Frontal cortex (tissue), 4 donors: ENCODE measurements at places on chromosomes 6 and 20.

- DNase-seq = no peak
These were observed 404.4 kb upstream of the GJE1 start for GRCh38 chr6:141728330-141728729.

GRCh38 chr6:125843593-125843992 lies 52.8 kb downstream of the NCOA7 start:
- no peak for DNase-seq

GRCh38 chr6:75283907-75284631 lies 523 bp downstream of the TMEM30A start:
- no peak for DNase-seq

GRCh38 chr20:60327971-60328660 lies 369.9 kb downstream of the CDH26 start:
- no peak for DNase-seq

DNA sequence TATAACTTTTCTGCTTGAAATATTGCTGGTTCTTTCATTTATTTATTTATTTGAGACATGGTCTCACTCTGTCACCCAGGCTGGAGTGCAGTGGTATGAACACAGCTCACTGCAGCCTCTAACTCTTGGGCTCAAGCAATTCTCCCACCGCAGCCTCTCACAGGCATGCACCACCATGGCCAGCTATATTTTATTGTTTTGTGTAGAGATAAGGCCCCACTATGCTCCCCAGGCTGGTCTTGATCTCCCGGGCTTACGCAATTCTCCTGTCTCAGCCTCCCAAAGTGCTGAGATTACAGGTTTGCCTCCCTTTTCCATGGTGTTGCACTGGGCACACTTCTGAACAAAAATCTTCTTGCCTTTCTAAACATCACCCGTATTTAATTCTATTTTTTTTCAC lies 39.1 kb upstream of the RNGTT start:
- no peak for DNase-seq

DNA sequence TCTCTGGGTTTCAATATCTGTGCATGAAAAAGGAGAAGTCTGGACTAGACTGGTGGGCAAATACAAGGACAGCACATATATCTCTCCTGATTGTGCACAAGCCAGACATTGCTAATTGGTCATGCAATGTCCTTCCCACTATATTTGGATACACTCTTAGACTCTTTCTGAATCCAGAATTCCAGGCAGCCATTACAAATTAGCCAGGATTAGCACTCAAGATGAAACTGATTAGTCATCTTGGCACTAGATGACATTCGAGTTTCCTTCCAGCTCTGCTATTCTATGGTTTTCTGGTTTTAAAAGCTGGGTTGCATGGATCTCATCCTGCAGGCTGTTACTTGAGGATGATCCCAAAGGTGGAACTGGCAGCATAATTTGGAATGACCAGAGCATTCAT lies 73.2 kb downstream of the SCP2D1 start:
- DNase-seq = no peak

GRCh38 chr6:113447088-113447831 lies 409.9 kb upstream of the MARCKS start:
- no peak for DNase-seq

- no peak for DNase-seq
These were observed 30.3 kb downstream of the TRMT11 start for GRCh38 chr6:126016591-126016990.

DNA sequence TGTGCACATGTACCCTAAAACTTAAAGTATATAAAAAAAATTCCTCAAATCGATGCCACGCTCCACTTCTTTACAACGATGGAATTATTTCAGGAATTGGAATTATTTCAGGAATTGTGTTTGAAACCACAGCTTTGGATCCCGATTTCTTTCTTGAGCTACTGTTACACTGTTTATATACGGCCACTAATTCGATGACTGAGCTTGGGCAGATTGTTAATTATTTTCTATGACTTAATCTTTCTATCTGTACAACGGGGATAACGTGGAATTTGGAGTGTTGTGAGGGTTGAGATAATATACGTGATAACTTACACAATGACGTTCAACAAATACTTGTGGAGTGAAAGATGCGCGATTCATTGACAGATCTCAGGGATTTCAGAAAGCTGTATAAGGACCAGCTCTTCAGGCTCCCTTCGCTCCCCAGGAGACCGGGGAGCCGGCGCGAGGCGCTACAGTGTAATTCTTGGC lies 171.3 kb downstream of the SLC16A10 start:
- no peak for DNase-seq

- no peak for DNase-seq
These were observed 94.7 kb downstream of the ANKRD6 start for GRCh38 chr6:89527634-89528033.

GRCh38 chr6:12804952-12805645 lies 88.5 kb downstream of the PHACTR1 start:
- DNase-seq = no peak

DNA sequence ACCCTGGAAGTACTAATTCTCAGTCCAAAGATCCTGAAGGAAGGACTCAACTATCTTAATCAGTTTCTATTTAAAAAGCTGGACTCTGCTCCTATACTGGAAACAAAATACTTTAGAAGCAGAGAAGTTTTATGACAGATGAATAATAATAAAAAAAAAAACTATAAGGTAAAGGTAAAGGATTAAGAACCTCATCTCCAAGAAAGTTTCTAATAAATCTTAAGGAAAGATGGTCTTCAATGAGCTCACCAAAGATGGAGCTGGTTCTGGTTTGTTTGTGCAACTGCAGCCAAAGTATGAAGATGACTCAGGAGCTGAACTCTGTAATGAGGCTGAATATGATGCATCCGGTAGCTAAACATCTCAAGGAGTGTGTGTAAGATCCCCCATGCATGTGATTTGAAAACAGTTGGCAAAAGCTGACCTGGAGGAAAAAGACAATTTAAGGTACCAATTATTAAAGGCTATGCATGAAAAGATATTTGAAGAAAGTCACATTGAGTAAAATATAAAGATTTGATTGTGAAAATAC lies 25.2 kb downstream of the MED23 start:
- no peak for DNase-seq

- DNase-seq = no peak
These were observed 72.4 kb downstream of the GPX5 start for GRCh38 chr6:28597924-28598722.

DNA sequence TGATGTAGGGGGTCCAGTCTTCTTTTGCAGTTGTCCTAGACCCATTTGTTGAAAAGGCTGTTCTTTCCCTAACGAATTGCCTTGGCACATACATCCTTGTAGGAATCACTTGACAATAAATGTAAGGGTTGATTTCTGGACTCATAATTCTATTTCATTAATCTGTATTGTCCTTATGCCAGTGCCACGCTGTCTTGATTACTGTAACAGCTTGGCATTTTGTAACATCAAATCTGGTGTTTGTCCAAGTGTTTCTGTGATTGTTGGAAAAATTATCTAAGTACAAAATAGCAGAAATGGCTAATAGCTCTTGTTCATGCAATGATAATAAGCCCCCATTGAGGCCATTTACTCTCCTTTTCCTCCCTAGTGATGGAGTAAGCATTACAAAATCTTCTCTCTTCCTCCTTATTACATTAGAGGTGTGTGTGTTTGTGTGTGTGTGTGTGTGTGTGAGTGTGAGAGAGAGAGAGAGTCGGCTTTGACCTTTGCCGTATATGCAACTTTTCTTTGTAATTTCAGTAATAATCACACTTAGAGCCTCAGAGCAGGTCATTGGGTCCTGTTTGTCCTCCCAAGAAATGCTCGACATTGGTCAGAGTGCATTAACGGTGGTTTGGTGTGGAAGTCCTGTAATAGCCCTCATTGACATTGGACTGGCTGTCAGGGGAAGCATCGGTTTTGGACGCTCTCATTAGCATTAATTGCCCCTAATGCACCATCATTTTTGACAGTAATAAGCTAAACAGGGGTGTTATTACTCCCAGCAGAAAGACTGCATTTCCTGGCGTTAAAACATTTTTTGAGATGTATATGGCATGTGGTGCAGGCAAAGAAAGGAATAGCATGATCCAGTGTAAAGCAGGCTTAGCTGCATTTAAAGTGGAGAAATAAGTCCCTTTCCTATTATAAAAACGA lies 40.7 kb upstream of the MROH8 start:
- no peak for DNase-seq

GRCh38 chr20:63980317-63980805 lies 571 bp upstream of the PRPF6 start:
- DNase-seq = no peak

GRCh38 chr6:130515306-130515705 lies 149.5 kb downstream of the TMEM200A start:
- no peak for DNase-seq

- no peak for DNase-seq
These were observed 74.6 kb downstream of the OR2B2 start for GRCh38 chr6:27837625-27838057.

DNA sequence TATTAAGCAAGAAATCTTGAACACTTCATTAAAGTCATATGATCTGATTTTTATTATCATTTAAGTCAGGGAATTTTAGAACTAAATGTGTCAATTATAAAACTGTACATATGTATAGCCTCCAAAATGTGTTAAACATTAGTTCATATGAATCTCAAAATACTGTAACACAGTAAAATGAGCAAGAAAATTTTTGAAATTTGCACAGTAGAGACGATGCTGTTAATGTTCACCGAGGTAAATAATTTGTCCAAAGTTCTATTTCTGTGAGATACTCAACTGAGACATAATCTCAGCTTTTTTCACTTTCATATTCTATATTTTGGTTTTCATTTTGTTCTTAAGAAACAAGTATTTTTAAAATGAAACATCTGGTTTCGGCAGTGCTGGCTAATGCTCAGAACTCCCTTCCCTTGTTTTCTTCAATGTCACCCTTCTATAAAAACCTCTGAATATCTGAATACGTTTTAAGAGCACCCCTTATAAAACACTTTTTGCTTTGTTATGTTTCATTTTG lies 353.1 kb downstream of the LAMA2 start:
- DNase-seq = no peak

DNA sequence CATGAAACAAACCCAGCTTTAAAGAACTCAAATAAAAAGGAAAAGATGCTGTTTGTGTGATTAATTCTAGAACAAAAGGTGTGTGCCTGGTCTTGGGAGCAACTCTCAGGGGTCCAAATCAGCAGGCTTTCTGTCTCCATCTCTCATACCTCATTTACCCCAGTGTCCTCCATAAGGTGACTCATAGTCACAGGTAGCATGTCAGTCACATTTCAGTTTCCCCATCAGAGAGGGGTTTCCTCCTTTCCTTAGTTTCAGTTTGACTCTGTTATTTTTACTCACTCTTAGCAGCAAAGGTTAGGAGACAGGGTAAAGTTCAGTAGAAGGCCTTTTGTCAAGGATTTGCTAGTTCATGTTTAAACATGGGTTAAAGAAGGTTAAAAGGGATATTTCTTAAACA lies 46.2 kb downstream of the OGFRL1 start:
- no peak for DNase-seq

- DNase-seq = no peak
These were observed 118.2 kb downstream of the BMP7 start for GRCh38 chr20:57148263-57148662.

DNA sequence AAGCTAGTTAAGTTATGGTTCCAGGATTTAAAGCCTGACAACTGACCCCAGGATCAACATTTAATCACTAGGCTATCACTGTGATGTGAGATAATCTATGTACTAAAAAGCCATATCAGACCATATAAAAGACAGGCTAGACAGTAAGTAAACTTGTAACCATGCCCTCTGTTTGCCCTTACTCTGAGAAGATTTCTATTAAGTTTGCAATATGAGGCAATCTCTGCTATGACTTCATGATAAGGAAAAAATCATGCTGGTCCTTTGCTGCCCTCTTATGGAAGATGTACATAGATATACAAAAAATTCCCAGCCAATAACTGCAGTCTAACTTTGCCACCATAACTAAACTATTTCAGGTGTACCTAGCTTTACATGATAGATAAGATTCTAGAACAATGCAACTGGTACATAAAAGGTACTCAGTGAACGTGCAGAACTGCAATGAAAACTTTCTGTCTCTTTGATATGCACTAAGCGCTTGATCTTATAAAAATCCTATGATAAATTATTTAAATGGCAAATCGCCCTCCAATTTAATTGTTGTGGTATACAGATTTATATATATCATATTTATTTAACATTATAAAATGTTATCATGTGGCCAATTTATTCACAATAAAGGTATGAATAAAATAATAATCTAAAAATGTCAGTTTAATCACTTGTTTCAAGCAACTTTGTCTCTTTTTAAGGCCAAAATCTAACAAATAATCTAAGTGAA lies 70.5 kb downstream of the FAM217A start:
- DNase-seq = no peak

DNA sequence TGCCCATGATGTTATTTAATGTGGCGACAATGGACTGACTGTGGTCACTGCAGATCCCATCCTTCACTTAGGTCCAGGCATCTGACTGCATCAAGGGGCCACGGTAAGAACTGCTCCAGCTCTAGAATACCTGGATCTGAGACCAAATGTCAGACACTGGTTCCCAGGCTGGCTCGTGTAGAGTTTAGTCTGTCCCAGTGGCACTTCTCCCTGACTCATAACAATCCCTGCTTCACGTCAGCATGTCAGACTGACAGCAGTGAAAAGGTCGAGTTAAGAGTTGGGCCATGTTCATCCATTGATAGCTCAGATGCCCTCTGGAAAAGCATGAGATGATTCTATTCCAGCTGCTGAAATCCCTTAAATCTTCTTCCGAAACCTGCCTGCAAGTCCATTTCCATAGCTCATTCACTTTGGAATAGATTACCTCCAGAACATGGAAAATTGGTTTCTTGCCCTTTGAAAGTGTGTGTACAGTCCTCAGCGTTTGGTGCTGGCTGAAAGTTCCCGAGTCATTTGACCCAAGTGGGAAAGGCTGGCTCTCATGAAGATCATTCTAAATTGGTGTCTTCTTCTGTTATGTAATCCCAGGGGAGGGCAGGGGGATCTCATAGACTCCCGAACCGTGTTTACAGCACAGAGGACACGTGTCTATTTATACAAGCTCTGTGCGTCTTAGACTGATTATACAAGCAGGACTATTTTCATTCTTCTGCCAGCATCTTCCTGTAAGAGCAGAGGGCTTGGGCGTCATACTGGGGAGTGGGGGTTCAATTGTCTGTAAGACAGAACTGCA lies 160.8 kb downstream of the ZDHHC14 start:
- no peak for DNase-seq

GRCh38 chr6:157840776-157841175 lies 17.7 kb downstream of the SNX9 start:
- no peak for DNase-seq
